Activated T-helper 1 cell treated with anti-CD3 and anti-CD28 coated beads, Interleukin-12 subunit alpha, Interleukin-12 subunit beta, Interleukin-2, Interleukin-4 antibody, amounts not matched to agents 30 ng/mL and 10 ng/mL and 1 ng/mL, durations not matched to agents 14 hours and 24 hours and 36 hours (primary cell): ENCODE measurements at places on chromosomes 13 and 19.

GRCh38 chr19:12092956-12093355 lies 28.4 kb downstream of the ZNF844 start:
- no peak for DNase-seq

GRCh38 chr13:113329656-113330312 lies 32.7 kb downstream of the LAMP1 start:
- DNase-seq: no peak

DNA sequence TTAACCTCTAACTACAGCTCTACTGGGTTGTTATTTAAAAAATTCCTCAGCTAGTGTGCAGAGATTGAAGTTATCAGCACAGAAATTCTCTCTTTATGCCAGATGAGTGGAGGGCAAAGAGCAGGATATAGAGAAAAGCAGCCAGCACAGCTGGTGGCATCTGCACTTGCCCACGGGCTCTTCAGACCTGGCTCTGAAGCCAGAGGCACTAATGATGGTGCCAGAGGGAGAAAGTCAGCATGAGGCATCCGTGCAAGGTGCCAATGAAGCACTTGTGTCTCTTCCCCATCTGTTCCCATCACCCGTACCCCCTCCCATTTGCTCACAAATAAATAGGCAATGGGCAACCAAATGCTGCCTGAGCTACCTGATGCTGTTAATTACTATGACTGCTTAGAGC lies 138.9 kb downstream of the OLFM4 start:
- DNase-seq: no peak

GRCh38 chr19:5148794-5149190 lies 179.9 kb downstream of the KDM4B start:
- DNase-seq: no peak

GRCh38 chr13:109172136-109172535 lies 542.7 kb downstream of the MYO16 start:
- DNase-seq: no peak

- DNase-seq: no peak
These were observed 1.5 kb downstream of the CD22 start for GRCh38 chr19:35330475-35330874.

GRCh38 chr19:40366697-40367561 lies 18.4 kb downstream of the PLD3 start:
- no peak for DNase-seq

- DNase-seq: no peak
These were observed 20.9 kb upstream of the ZNF83 start for GRCh38 chr19:52659013-52659412.
